ENCODE measurements at places on chromosomes 12 and 14.

GRCh38 chr12:6322969-6323339 lies 12.5 kb downstream of the PLEKHG6 start:
- DNase-seq, result no peak

- no peak for DNase-seq
Observed at GRCh38 chr12:68868043-68868790, 60.2 kb downstream of the MDM2 start.

- no peak for DNase-seq
Observed at GRCh38 chr12:108801736-108802100, 55.7 kb downstream of the SSH1 start.

DNA sequence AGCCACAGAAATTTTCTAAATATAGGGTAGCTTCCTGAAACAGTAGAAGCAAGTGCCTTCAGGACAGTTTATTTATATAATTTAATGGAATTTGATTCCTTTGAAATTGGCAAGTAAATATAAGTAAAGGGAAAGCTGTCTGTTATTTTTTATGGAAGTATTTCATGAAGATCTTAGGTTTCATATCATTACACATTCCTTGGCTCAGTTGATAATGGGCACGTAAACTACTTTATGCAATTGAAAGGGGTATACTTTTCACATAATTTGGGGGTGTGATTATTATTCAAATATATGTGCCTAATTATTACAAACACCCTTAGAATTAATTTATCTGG lies 71.1 kb upstream of the RAP1B start:
- no peak for DNase-seq

DNA sequence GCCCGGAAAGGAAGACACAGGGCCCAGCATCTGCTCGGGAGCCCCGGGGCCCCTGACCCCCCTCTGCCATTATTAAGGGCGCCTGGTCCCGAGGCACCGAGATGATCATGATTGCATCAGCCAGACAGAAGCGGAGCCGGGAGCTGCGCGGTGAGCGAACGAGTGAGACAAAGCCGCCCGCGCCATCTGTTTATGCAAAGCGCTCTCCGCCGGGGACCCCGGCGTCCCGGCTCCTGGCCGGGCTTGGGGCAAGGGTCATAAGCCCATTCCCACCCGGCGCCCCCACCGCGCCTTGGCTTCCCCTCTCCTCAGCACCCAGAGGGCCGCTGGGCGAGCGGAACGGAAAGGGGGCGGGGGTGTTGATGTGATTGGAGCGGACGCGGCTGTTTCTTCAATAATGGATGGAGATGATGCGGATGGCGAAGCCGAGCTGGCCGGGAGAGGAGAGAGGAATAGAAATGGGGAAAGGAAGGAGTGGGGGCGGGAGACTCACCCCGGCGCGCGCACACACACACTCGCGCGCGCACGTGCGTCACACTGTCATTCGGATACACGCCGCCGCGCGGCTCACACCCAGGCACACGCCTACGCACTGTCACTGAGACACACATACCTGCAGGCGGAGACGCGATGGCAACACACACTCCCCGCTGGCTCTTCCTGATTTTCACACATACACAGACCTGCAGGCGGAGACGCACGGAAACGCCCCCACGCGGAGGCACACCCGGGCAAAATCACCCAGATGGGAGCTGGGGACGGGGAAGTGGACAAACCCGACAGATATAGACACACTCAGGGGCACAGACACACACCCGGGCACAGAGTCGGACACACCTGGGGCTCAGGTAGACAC lies 10.7 kb downstream of the STAC3 start:
- peak; percentile 69 for DNase-seq

DNA sequence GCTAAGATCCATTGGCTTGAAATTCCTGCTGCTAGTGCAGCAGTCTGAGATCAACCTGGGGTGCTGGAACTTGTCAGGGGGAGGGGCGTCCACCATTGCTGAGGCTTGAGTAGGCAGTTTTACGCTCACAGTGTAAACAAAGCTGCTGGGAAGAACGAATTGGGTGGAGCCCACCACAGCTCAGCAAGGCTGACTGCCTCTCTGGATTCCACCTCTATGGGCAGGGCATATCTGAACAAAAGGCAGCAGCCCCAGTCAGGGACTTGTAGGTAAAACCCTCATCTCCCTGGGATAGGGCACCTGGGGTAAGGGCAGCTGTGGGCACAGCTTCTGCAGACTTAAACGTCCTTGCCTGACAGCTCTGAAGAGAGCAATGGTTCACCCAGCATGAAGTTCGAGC lies 191.7 kb downstream of the ALG10B start:
- no peak for DNase-seq

DNA sequence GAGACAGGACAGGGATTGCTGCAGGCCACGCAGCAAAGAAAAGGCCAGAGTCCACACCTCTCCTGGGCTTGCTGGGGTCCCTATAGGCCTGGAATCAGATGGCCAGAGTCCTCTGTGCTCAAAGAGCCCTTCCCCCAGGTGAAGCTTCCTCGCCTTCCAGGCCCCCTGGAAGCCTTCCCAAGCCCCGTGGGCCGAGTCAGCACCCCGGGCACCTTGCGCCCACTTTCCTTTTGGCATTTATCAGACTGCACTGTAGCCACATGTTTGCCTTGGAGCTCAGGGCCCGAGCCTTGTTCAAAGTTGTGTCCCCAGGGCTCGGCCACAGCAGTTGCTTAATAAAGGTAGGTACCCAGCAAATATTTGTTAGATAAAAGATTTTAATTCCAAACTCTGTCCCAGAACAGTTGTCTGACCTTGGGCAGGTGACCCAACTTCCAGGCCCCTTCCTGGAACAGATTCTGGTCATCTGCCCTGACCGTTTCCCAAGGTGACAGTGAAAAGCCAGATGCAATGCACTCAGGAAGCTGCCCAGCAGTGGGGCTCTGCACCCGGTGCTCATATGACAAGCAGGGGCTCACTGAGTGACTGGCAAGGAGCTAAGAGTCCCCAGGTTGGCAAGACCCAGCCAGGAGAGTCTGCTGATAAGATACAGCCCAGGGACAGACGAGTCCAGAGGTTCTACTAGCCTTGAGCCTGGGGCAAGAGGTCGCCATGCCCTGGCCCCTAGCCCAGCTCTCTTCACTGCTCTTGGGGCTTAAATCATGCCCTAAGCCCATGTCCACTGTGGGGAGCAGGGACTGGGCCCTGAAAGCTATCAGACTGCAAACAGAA lies 81.2 kb downstream of the PITPNM2 start:
- DNase-seq, result no peak

DNA sequence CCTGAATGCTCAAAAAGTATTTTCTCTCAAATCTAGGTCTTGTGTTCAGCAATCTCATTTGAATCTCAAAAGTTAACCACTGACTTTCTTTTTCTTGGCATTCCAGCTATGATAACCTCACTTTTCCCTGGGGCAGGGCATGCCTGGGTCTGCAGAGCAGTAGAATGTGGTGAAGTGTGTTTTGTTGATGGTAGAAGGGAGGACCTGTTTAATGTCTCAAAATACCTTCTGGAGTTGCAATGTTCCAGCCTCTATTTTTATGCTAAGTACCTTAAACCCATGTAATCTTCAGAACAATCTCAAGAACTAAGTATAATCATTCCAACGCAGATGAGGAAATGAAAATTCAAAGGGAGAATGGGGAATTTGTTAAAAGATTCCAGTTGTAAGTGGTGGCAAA lies 82.1 kb upstream of the FUT8 start:
- no peak for DNase-seq

DNA sequence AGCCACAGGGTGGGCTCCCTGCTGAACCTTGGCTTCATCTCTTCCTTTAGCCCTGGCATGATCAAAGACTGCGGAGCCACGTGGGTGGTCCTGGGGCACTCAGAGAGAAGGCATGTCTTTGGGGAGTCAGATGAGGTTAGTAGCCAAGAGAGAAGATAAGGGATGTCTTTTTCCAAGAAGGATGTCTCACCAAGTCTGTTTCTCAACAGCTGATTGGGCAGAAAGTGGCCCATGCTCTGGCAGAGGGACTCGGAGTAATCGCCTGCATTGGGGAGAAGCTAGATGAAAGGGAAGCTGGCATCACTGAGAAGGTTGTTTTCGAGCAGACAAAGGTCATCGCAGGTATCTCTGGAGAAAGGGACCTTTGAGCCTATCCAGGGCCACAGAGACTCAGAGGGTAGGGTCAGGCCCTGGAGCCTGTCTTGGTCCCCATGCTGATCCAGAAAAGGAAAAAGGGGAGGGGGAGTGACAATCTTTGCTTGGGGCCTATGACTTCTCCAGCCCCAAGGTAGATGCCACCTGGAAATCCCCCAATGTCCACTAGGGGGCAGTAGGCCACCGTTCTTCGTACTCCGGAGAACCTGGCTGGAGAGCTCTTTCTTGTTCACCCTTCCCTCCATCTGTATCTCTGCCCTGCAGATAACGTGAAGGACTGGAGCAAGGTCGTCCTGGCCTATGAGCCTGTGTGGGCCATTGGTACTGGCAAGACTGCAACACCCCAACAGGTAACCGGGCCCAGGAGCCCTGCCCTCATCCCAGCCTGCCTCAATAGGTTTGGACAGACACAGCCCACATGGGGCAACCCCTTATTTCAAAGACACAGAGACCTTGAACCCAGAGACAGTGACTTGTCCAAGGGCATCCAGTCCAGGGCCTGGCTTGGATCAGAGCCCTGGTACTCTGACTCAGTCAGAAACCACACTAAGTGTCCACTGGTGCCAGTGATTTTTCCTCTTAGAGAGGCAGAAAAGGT lies 2.0 kb downstream of the TPI1 start:
- peak; percentile 87 for DNase-seq

GRCh38 chr12:14962153-14962539 lies 745 bp upstream of the ARHGDIB start:
- no peak for DNase-seq

DNA sequence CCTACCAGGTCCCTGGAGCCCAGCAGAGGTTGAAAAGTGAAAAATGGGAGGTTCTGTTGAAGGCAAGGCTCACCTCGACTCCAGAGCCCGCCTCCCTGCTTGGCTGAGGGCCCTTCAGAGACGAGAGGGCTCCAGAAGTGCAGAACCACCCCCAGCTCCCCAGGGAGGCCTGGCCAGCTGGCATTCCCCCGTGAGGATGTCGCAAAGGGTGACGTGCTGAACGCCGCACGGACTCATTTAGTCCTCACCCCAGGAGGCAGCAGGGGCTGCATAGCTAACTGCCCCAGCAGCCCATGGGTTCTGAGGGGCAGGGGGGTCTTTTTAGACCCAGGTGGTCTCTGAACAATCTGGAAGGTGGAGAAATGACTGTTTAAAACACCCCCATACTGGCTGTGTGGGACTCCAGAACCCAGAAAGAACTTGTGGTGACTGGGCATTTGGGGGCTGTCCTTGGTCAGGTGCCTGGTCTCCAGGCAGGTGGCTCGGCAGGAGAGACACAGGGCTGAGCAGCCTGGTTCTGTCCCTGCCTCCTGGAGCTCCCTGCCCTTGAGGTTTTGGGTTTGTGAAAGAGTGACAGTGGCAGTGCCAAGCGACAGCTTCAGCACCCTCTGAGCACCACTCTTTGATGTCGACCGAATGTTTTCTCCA lies 32.0 kb downstream of the ANAPC7 start:
- no peak for DNase-seq

DNA sequence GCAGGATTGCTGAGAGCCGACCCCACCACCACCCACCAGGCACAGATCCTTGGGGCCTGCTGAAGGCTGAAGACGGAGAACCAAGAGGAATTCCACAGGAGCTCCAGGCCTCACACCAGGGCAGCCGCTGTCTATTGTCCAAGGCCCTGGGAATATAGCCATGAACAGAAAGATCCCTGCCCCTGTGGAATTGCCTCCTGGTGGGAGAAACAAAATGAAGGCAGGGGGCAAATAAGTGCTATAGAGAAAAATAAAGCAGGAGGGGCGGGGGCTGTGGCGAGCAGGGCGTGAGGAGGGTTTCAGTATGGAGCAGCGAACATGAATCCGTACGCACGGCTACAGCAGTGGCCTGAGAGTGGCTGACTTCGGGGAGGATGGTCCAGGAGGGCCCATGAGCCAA lies 96.1 kb downstream of the EML1 start:
- DNase-seq, result no peak

- DNase-seq, result peak; percentile 94
Observed at GRCh38 chr12:116539905-116540482, 19.2 kb upstream of the MAP1LC3B2 start.

DNA sequence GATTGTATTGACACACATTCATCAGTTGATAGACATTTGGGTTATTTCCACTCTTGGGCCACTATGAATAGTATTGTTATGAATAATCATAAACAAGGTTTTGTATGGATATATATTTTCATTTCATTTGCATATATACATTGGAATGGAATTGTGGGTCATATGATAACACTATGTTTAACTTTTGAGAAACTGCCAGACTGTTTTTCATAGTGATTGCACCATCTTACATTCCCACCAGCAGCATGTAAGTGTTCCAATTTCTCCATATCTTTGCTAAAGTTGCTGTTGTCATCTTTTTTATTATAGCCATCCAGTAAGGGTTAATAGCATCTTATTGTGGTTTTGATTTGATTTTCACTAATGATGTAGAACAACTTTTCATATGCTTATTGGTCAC lies 198.5 kb upstream of the PPFIA2 start:
- DNase-seq, result no peak

DNA sequence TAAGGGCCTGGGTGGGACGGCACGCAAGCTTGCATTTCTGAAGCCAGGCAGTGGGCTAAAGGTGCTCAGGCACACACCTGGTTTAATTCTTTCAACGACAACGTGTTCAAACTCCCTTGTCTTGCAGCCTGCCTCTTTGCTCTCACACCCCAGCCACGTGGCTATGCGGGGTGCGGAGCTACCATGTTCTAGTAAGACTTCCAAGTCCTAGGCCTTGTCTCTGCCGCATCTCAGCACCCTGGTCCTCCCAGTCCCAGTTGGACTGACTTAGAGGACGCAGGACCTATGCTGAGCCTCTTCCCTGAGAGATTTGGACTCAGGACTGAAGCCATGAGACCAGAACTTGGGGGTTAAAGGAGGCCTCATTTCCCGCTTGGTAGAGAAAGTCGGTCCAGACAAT lies 62.2 kb downstream of the CLMN start:
- no peak for DNase-seq

GRCh38 chr14:55133416-55133815 lies 4.4 kb downstream of the LGALS3 start:
- no peak for DNase-seq

GRCh38 chr12:80846952-80847351 lies 90.8 kb downstream of the LIN7A start:
- DNase-seq, result no peak

- DNase-seq, result no peak
Observed at GRCh38 chr12:113329022-113329790, 5.7 kb downstream of the SLC8B1 start.

DNA sequence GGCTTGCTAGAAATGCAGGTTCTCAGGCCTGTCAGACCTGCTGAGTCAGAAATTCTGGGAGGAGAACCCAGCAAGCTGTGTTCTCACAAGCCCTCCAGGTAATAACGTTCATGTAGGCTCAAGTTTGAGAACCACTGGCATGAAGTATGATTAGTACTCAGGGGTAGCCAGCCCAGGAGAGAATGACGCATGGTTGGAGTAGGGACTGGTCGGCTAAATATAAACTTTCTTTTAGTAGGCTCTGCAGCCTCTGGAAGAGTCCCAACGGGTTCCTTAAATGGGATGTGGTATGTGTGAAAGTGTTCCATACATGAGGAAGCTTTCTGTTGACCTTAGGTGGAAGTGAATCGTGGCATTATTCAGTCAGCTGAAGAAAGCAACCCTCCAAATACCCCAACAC lies 209.3 kb downstream of the SLC41A2 start:
- DNase-seq, result no peak

GRCh38 chr14:51211149-51211548 lies 28.9 kb upstream of the TMX1 start:
- no peak for DNase-seq

GRCh38 chr12:106386813-106387535 lies 29.4 kb downstream of the POLR3B start:
- DNase-seq, result no peak
